Endothelial cell (in vitro differentiated cells): ENCODE measurements at places on chromosomes 7 and 10.
A peak's percentile ranks its signal among the peaks of the same experiment; 100 is the strongest.

DNA sequence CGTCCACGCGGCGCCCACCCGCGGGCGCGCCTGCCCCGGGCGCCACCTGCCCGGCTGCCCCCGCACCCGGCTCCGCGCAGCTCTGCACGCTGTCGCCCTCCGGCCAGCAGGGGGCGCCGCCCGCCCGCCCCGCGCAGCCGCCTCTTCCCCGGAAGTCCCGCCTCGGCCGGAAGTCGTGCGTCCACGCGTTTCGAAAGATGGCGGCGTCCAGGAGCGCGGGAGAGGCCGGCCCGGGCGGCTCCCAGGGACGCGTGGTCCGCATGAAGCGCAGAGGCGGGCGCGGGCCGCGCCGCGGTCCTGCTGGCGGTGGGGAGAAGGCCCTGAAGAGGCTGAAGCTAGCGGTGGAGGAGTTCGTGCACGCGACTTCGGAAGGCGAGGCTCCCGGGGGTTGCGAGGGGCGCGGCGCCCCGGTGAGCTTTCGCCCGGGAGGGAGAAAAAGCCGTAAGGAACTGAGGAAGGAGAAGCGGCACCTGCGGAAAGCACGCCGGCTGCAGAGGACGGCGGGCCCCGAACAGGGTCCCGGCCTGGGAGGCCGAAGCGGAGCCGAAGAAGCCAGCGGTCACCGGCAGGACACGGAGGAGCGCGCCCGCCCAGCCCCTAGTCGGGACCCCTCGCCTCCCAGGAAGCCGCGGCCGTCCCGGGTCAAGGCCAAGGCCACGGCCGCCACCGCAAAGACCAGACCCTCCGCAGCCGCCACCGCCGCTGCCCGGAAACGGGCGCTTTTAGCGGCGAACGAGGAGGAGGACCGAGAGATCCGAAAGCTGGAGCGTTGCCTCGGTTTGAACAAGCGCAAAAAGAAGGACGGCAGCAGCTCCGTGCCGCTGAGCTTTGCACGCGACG, at the start of gene NOM1:
Gene NOM1, plus strand, starts transcription at position 172 of the 840 bp plus-strand sequence. Its CDS starts 26 bp downstream, at position 198.
- DNase-seq = peak; percentile 94

DNA sequence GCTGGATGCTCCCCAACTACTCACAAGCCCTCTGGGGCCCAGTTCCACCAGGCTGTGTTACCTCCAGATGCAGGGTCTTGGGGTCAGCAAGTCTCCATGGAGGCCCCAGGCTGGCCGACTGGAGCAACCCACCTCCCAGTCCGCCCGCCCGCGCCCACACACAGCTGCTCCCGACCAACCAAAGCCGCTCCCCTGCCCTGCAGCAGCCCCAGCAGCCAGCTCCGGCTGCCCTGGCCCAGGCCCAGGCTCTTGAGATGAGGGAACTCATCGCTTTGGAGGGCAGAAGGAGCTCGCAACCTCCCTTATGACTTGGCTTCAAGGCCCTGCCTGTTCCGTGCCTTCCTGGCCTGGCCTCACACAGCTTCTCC, 47.2 kb downstream of the LRRC20 start:
- DNase-seq = no peak

- DNase-seq = no peak
These were observed 150.7 kb downstream of the BTAF1 start for GRCh38 chr10:92074126-92074887.

DNA sequence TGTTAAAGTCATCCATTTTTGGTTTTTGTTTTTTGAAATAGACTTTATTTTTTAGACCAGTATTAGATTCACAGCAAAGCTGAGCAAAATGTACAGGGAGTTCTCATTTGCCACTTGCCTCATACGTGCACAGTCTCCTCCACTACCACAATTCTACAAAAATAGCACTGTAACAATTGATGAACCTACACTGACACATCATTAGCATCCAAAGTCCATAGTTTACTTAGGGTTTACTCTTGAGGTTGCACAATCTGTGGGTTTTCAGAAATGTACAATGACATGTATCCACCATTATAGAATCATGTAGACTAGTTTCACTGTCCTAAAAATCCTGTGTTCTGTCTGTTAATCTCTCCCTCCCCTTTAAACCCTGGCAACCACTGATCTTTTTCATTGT, 125.8 kb upstream of the PDSS1 start:
- no peak for DNase-seq

DNA sequence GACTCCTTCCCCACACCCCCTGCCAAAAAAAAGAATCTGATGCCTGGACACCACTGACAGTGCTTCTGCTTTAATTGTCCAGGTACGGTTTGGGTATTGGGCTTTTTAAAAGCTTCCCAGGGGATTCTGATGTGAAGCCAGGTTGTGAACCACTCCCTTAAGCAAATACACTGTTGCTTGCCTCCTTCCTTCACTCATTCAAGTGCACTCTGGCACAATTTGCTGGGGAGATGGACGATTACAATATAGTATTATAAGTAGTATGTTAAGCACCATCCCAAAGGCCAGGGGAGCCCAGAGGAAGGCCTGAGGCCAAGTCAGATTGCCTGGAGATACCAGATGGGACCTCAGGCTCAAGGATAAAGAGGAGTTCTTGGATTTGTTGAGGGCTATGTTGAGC, 12.3 kb upstream of the ZNRF2 start:
- DNase-seq = no peak

DNA sequence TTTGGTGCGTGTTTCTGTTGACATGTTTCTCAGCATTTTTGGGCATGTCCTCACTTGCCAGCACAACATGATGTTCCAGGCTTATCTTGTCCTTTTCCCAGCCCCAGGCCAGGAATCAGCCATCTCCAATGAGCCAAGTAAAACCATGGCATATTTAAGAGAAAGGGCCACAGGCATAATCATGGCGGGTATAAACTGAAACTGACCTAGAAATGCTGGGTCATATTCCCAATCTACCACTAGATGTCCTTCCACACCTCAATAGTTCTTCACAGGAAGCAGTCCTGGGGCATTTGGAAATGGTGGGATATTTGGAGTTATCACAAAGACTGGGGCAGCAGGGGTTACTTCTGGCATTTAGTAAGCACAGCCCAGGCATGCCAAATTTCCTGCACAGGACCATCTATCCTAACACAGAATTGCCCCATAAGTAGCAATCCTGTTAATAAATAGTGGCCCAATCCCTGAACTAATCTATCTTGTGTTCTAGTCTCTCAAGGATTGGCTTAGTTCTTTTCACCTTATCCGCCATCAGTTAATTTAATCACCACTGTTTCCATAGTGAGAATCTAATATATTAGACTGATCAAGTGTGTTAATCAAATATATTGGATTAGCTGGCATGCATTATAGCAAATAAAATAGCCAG, 101.6 kb downstream of the NPSR1 start:
- DNase-seq = peak; percentile 22

DNA sequence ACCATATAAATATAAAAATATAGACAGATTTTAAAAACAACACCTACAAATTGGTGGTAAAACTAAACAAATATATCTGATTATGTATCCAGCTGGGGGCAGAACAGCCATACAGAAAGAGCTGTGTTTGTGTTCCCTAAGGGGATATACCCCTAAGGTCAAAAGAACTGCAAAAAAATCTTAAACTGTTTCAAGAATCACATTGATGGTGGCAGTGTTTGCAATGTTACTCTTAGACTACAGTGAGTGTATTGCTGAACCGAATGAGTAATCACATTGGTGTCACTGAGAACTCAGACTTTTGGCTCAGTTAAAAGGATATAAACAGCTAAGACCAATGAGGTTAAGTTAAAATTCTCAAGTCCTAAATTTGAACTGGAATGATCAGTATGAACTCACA, 27.1 kb upstream of the PTPRN2 start:
- no peak for DNase-seq
